ENCODE measurements at places on chromosomes 13 and 19. TPM values are rescaled to one million over a fixed set of nuclear protein-coding genes. Genes with fewer than 3 reads are reported as not detected.

DNA sequence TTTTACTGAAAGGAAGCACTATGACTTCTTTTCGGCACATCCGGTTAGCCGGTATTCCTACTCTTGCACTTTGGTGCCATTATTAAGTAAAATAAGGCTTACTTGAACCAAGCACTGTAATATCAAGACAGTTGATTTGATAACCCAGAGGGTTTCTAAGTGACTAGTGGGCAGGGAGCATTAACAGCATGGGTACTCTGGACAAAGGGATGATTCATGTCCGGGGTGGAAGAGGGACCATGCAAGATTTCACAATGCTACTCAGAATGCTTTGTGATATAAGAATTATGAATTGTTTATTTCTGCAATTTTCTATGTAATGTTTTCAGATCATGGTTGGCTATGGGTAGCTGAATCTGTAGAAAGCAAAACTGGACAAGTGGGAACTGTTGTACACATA lies 282.1 kb downstream of the TDRD3 start:
- no peak for DNase-seq

DNA sequence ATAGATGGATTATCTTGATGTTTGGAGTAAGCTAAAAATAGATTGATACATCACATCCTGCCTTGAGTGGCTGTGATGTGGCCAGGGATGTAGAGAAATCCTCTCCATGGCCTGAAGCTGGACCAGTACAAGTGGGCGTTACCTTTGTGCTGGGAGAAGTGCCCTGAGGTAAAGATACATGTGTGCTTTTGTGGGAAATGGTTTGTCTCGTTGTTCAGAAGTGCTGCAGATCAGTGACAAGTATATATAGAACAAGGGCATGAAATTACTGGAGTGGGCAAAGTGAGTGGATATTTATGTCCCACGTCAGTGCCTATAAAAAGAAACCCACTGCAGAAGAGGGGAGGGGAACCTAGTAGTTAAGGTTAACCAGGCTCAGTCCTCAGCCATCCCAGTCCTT lies 12.2 kb upstream of the ZNF304 start:
- DNase-seq, result no peak

DNA sequence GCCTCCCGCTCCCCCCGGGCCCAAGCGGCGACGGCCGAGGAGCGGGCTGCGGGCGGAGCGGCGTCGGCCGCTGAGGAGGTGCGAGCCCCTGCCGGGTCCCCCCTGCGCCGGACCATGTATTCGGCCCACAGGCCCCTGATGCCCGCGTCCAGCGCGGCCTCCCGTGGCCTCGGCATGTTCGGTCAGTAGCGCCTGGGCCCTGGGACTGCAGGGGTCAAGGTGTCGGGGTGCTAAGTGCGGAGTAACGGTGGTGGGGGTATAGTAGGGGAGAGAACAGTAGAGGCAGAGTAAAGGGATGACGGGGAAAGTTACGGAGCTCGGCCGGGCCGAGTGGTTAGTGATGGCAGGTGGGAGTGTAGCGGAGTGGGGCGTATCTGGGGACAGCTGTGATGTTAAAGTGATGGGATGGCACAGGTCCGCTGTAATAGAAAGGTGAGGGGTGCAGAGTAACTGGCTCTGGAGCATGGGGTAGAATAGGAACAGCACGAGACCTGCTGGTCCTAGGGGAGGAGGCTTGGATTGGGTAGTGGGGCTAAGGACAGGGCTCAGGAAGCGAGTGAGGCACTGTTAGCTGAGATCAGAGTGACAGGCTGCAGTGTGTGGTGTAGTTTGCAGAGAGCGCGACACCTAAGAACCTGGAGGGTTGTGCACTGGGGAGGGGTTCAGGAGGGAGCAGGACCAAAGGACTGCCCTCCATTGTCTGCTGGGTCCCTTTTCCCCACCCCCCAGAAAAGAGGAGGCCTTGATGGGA lies 15.7 kb downstream of the CIC start:
- no peak for DNase-seq

- DNase-seq, result peak; percentile 17
Measured at GRCh38 chr13:83350569-83350968, 531.7 kb downstream of the SLITRK1 start.

DNA sequence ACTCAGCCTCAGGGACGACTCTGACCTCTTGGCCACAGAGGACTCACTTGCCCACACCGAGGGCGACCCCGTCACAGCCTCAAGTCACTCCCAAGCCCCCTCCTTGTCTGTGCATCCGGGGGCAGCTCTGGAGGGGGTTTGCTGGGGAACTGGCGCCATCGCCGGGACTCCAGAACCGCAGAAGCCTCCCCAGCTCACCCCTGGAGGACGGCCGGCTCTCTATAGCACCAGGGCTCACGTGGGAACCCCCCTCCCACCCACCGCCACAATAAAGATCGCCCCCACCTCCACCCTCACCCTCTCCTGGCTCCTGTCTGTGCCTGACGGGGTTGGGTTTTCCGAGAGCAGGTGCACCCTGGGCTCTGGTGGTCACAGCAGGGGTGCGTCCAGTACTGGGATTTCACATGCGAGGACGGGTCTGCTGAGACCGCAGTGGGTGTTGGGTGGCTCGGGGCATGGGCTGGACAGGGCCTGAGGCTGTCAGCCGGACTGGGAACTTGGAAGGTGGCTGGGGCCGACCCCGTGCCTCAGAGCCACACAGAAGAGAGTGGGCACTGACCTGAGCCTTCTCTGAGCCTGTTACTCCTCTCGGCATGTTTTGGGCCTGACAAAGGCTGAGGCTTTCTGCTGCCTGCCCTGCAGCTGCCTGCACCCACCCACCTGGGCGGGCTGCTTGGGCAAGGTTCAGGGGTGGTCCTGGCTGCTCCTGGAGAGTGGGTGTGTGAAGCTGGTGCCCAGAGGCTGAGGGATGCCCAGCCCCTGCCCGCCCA lies 6.3 kb upstream of the HCN2 start:
- DNase-seq, result no peak

- no peak for DNase-seq
Measured at GRCh38 chr19:5504114-5504513, 48.9 kb downstream of the ZNRF4 start.

- DNase-seq, result peak; percentile 44
Measured at GRCh38 chr19:3547301-3547731, 8.3 kb downstream of the TEKTIP1 start.

GRCh38 chr13:112931028-112931934 lies 37.7 kb upstream of the MCF2L start:
- DNase-seq, result peak; percentile 64

DNA sequence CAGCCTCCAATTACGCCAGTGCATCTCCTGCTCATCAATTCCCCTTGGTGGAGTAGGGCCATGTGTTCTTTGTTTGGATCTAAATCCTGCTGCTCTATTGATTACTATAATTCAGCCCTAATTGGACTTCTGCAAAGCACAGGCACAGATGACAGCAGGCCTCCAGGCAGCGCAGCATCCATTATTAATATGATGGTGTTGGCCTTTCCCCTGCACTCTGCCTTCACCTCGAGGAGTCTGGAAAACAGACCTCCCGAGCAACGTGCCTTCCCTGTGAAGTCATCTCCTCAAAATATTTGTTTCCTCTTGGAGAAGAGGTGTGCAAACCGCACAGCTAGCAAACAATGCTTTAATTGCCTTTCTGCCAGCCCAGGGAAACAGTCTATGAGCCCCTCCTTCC lies 92.5 kb downstream of the UQCRFS1 start:
- no peak for DNase-seq

DNA sequence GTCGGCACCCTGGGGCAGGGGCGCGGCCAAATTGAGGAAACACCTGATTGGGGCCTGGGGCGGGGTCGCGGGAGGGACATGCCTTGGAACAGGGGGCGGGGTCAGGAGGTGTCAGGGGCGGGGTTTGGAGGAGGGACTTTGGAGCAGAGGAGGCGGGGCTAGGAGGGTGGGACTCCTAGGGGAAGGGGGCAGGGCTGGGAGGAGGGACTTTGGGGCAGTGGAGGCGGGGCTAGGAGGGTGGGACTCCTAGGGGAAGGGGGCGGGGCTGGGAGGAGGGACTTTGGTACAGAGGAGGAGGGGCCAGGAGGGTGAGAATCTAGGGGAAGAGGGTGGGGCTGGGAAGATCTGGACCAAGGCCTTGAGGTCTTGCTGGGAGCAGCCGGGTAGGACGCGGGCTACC lies 21.9 kb downstream of the GRIN2D start:
- DNase-seq, result peak; percentile 81

- no peak for DNase-seq
Measured at GRCh38 chr13:22765547-22765946, 415.2 kb upstream of the SGCG start.

GRCh38 chr13:60372141-60372540 lies 24.9 kb upstream of the TDRD3 start:
- no peak for DNase-seq

- DNase-seq, result peak; percentile 38
Measured at GRCh38 chr13:78806457-78806856, 147.5 kb upstream of the OBI1 start.

DNA sequence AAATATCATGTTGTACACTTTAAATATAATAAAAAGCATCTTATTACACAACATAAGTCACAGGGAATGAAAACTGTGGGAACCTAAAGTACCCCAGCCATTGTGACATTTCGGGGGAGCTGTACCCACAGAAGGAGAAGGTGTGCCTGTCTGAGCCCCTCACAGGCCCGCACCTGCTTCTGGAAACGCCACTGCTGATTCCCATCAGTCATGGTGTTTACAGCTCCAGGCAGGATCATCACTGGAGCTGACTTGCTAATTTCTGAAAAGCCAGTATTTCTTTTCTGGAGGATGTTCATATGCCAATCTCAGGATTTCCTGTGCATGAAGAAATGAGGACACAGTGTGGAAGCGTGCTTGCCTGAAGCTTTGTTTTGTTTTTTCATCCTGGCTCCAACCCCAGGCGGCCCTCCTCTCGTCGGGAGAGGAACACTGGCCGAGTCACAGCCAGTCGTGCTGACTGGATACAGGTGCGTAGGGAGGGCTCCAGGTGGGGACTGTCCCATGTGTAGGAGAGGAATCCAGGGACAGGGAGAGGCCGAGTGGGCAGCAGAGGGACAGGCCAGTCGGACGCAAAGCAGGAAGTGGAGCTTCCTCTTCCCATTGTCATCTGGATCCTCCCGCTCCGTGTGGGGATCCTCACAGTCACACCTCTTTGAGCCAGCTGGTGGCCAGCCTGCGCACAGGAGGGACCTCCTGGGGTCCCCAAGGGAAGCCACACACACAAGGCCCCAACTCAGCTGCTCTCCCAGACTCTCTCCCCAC lies 4.2 kb upstream of the ATP12A start:
- DNase-seq, result no peak

DNA sequence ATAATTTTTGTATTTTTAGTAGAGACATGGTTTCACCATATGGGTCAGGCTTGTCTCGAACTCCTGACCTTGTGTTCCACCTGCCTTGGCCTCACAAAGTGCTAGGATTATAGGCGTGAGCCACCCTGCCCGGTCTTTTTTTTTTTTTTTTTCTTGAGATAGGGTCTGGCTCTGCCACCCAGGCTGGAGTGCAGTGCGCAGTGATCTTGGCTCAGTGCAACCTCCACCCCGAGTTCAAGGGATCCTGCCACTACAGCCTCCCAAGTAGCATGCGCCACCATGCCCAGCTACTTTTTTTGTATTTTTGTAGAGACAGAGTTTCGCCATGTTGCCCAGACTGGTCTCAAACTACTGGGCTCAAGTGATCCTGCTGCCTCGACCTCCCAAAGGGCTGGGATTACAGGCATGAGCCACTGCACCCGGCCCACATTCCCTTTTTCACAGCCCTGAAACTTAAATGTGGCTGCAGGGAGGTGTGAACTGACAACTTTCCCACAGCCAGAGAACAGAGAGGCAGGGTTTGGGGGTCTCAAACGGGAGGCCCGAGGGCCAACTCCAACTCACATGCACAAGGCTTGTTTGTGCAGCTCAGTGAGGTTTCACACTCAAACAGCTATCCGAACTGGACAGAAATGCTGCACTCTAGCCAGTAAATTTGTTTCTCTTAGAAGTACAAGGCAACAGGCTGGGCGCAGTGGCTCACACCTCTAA lies 4.4 kb upstream of the S1PR5 start:
- no peak for DNase-seq

GRCh38 chr13:63910511-63910910 lies 2494.9 kb upstream of the PCDH20 start:
- DNase-seq, result peak; percentile 52

- no peak for DNase-seq
Measured at GRCh38 chr13:95954266-95954665, 98.9 kb downstream of the UGGT2 start.

- no peak for DNase-seq
Measured at GRCh38 chr13:75236774-75237173, 245.2 kb downstream of the TBC1D4 start.

GRCh38 chr13:99977334-99977911 lies 4.2 kb upstream of the ZIC2 start:
- DNase-seq, result no peak

DNA sequence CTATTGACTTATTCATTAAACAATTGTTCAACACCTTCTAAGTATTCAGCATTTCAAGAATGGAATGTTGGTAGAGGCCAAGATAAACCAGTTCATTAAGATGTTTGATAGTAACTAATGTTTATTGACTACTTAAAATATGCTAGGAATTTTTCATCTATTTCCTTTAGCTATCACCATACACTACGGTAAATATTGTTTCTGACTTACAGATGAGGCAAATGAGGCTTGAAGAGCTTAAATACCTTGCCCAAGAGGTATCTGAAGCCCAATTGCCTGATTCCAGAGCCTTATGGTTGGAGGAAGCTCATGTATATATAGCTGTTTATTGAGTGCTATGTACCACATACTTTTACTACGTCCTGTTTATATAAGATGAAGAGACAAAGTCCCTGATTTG lies 286.2 kb downstream of the NDFIP2 start:
- no peak for DNase-seq

DNA sequence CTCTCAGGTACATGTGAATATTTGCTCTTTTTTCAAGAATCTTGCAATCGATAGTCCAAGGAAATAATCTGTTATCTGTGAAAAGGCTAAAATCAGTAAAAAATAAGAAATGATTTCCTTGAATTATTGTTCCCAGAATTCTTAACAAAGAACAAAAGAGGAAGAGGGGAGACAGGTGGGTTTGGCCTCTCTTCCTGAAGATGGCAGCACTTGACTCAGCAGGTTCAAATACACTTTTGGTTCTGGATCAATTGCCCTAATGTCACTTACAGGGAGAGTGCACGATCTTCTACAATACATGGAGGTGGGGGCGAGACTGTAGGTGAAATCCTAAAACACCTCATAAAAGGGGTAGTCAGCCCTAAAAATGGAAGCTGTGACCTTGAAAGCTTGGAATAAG lies 358.7 kb downstream of the IRS2 start:
- DNase-seq, result peak; percentile 70

- no peak for DNase-seq
Measured at GRCh38 chr13:82407321-82407720, 1475.0 kb downstream of the SLITRK1 start.

GRCh38 chr19:35437406-35437951 lies 10.6 kb upstream of the FFAR2 start:
- no peak for DNase-seq

- DNase-seq, result peak; percentile 62
Measured at GRCh38 chr19:17103177-17103576, 27.6 kb downstream of the MYO9B start.

GRCh38 chr13:48296528-48296927 lies 7.0 kb upstream of the RB1 start:
- DNase-seq, result no peak

- DNase-seq, result no peak
Measured at GRCh38 chr13:45068036-45069001, 52.0 kb upstream of the GTF2F2 start.

Gene SERP2
- 0.69 TPM for total RNA-seq

Gene LSR
- total RNA-seq, result 1.9 TPM

Gene PLK5
- total RNA-seq, result not detected

Gene ZNF549
- 10.1 TPM for total RNA-seq

Gene IZUMO2
- not detected for total RNA-seq

Gene RFPL4AL1
- total RNA-seq, result not detected

Gene CAMSAP3
- total RNA-seq, result 1.2 TPM

Gene PSG6
- not detected for total RNA-seq

Gene SBSN
- total RNA-seq, result not detected

Gene ZNF763
- 0.24 TPM for total RNA-seq

Gene FBXW9
- total RNA-seq, result 19.6 TPM

Gene PSG1
- total RNA-seq, result not detected

Data from A673 (cell line).